Muscle of arm (tissue), 14 donors: ENCODE measurements at places on chromosomes 2 and 18.
A peak's percentile ranks its signal among the peaks of the same experiment; 100 is the strongest.

DNA sequence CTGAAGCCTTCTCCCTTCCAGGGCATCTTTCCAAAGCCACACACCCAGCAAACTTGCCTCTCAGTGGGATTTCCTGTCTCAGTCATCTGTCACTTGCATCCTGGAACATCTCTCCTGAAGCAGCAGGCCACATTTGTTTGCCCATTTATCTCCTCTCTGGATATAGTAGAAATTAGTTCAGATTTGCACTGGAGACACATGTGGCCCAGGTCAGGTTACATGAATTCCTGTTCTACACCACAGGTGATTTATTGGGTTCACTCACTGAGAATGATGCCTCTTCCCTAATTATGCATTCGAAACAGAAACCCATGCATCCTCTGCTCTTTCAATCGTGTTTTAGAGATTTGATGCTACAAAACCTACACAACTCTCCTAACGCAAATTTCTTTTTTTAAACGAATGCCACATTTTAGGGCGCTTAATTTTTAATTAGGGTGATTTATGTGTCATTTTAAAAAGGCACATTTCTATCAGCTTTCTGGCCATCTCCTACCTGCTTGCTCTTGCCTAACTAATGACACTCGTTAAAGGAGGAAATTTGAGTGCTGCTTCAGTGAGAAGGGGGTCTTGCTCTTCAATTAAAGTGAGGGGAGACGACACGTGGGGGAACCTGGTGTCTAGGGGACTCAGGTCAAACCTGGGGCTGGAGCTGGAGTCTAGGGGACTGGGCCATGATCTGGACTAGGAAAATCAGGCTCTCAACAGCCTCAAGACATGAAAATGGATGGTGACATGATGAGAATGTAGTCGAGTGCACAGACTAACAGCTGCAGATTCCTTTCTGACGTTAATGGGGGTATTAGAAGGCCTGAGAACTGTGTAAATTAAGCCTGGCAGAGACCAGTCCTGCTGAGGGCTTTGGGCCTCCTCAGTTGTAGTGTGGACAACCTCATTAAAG is 221.4 kb downstream of the CLIP4 start:
- DNase-seq: peak; percentile 12

DNA sequence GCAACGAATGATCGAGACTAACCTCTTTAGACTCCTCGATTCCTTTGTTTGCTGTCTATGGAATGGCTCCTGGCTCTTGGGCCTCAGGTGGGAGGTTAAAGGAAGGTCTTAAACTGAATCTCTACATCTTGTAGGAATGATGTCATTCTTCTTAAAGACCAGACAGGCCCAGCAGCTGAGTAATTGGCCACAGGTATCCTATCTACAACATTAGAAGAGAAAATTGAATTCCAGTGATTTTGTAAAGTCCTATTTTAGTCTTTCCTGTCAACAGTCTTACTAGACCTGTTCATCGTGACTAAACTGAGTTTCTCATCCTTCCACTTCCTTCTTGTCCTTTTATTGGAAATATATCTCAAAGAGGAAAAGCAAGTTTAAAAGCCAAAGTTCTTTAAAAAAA is 274.8 kb downstream of the ALPK2 start:
- no peak for DNase-seq

GRCh38 chr2:232744963-232745362 is 31.4 kb downstream of the KCNJ13 start:
- DNase-seq: no peak

GRCh38 chr2:233060980-233061590 is 943 bp downstream of the INPP5D start:
- DNase-seq: no peak

- no peak for DNase-seq
These were observed 1.4 kb downstream of the B3GNT2 start for GRCh38 chr2:62197011-62197924.

DNA sequence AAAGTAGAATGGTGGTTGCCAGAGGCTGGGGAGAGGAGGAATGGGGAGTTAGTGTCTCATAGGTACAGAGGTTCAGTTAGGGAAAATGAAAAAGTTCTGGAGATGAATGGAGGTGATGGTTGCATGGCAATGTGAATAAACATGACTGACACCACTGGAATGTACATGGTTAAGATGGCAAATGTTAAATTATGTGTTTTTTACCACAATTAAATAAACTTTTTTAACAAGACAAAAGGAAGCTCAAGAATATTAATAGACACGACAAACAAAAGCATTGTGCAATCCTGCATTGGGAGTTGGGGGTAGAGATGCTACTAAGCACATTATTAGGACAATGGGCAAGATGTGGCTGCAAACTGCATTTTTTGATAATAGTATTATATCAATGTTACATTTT is 147.7 kb downstream of the TWIST2 start:
- no peak for DNase-seq
